ENCODE measurements at places on chromosomes 7 and 10. TPM values are rescaled to one million over a fixed set of nuclear protein-coding genes. Genes with fewer than 3 reads are reported as not detected.

- no peak for DNase-seq
- H3K36me3 ChIP-seq, result no peaks in the 10 kb centered on the region
- peaks cover 2% of the 10 kb centered on the region for H3K27me3 ChIP-seq
- peaks cover 1% of the 10 kb centered on the region for H3K4me1 ChIP-seq
Measured at GRCh38 chr7:101729241-101729883, 88.1 kb upstream of the CUX1 start.

GRCh38 chr7:137421366-137421765 lies 77.8 kb upstream of the PTN start:
- H3K4me3 ChIP-seq, result no peak overlapping the region
- no peak for DNase-seq
- no peaks in the 10 kb centered on the region for H3K4me1 ChIP-seq

- H3K36me3 ChIP-seq, result no peaks in the 10 kb centered on the region
- no peaks in the 10 kb centered on the region for H3K4me1 ChIP-seq
- H3K27ac ChIP-seq, result no peak overlapping the region
- DNase-seq, result no peak
Measured at GRCh38 chr7:128231021-128231420, 10.1 kb upstream of the LEP start.

DNA sequence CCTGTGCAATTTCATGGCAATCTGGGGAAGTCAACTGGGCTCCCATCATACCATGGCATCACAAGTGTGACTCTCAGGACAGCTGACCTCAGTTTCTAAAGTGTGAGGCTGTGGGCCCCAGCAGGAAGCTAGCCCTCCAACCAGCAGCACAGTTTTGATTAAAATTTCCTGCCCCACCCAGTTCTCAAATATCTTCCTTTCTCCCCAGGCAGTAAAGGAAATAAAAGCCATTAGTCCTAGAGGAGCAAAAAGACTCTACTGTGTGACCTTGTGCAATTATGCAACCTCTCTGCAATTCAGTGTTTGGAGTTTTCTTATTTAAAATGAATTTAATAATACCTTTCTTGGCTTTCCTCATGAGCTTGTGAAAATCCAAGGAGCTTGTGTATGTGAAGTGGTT lies 143.1 kb upstream of the CDCA7L start:
- no peak overlapping the region for H3K4me3 ChIP-seq
- H3K27ac ChIP-seq, result no peak overlapping the region
- DNase-seq, result no peak

- H3K36me3 ChIP-seq, result no peaks in the 10 kb centered on the region
- H3K4me3 ChIP-seq, result no peak overlapping the region
- no peak overlapping the region for H3K27ac ChIP-seq
Measured at GRCh38 chr7:123784263-123784662, 35.5 kb upstream of the WASL start.

DNA sequence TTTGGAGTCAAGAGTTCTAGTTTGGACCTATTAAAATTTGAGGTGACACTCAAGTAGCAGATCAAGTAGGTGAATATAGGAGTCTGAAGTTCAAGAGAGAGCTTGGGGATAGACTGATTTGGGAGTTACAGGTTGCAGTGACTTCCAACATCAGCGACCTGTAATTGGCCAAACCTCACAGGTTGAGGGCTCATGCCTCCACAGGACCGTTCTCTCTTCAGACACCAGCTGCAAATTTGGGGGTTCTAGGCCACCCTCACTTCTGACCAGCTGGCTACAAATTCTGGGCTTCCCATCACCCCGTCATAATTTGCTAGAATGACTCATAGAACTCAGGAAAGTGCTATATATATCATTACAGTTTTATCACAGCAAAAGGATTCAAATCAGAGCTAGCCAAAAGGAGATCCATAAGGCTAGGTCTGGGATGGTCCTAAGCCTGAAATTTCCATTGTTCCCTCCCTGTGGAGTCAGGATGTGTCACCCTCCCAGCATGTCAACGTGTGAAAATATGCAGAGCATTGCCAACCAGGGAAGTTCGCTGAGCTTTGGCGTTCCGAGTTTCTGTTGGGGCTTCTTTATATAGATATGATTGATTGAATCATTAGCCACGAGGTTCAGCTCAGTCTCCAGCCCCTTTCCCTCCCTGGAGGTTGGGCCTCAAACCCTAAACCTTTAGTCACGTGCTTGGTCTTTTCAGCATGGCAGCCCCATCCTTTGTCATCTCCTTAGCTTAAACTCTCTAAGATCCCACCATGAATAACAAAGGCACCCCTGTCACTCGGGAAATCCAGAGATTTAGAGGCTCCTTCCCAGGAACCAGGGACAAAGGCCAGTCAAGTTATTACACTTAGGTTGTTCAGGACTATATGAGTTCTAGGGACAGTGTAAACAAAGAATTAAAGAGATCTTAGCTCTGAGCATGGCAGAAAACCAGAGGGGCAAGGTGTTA lies 20.7 kb upstream of the ZNF212 start:
- peaks cover 73% of the 10 kb centered on the region for H3K36me3 ChIP-seq
- DNase-seq, result no peak
- H3K27me3 ChIP-seq, result no peaks in the 10 kb centered on the region

DNA sequence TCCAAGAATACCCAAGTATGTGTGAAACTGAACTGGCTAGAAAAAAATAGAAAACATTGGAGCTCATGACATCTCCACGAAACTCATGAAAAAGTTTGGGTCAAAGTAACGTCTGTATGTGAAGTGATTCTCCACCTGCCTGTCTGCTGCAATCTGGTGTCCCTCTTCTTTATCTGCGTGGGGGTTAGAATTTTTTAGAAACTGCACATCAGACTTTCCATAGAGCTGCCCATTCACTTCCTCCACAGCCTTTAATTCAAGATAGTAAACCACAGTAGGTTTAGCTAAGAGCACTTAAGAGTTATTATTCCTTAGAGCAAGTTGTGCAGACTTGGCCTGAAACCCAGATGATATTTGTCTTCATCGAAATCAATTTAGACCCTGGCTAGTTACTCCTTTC lies 55.3 kb downstream of the SCIN start:
- no peak overlapping the region for H3K27ac ChIP-seq
- H3K36me3 ChIP-seq, result no peaks in the 10 kb centered on the region
- peaks cover 5% of the 10 kb centered on the region for H3K4me1 ChIP-seq
- no peak for DNase-seq
- no peak overlapping the region for H3K4me3 ChIP-seq

DNA sequence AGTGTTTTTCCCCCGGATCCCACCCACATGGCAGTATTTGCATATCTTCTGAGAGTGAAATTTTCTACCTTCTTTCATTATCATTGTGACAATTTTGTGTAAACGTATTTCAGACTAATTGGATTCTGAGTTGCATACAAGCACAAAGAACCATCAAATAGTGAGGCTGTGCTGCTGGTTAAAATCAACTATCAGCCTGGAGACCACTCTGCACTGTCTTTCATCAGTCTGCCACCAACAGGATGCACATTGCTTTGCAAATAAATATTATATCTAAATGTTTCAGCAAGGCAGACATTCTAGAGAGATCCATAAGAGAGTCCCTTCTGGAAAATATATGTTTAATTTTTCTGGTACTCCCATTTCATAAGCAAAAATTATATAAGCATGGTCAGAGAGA lies 851.8 kb downstream of the XPNPEP1 start:
- no peaks in the 10 kb centered on the region for H3K27me3 ChIP-seq
- no peaks in the 10 kb centered on the region for H3K4me1 ChIP-seq
- no peak overlapping the region for H3K4me3 ChIP-seq
- DNase-seq, result no peak

GRCh38 chr10:112953174-112954159 lies 3.4 kb downstream of the TCF7L2 start:
- H3K27me3 ChIP-seq, result peaks cover 79% of the 10 kb centered on the region
- no peak overlapping the region for H3K4me3 ChIP-seq
- peaks cover 16% of the 10 kb centered on the region for H3K4me1 ChIP-seq

Gene CASP7
- 16.6 TPM for total RNA-seq

Gene GRID2IP
- total RNA-seq, result 0.18 TPM
